Tracheal epithelial cell (primary cell): ENCODE measurements at places on chromosomes 1 and 21. TPM values are rescaled to one million over a fixed set of nuclear protein-coding genes. Genes with fewer than 3 reads are reported as not detected.

TNFRSF14 gene
- 16.0 and 22.7 TPM in 2 replicates for total RNA-seq

DMRTA2 gene
- total RNA-seq: 8.1 and 10.1 TPM in 2 replicates

LSM10 gene
- 8.4 and 8.5 TPM in 2 replicates for total RNA-seq

RASSF5 gene
- 3.1 and 15.3 TPM in 2 replicates for total RNA-seq

MNDA gene
- not detected in 2 replicates for total RNA-seq

NPR1 gene
- total RNA-seq: 0.48 TPM in 1 of 2 replicates, not detected in the other

EPHA10 gene
- 0.24 TPM in 1 of 2 replicates, not detected in the other for total RNA-seq

FCAMR gene
- 0.24 TPM in 1 of 2 replicates, not detected in the other for total RNA-seq

POMGNT1 gene
- 48.4 and 61.0 TPM in 2 replicates for total RNA-seq

C1orf105 gene
- total RNA-seq: not detected in 2 replicates

GREM2 gene
- total RNA-seq: not detected in 2 replicates

KRTAP19-1 gene
- total RNA-seq: 0.24 TPM in 1 of 2 replicates, not detected in the other

CALML6 gene
- total RNA-seq: 0.43 TPM in 1 of 2 replicates, not detected in the other

MPZ gene
- total RNA-seq: 0.21 and 0.24 TPM in 2 replicates

FCRLB gene
- total RNA-seq: 1.7 and 2.6 TPM in 2 replicates

CDC20 gene
- 2.3 and 12.0 TPM in 2 replicates for total RNA-seq

OR6K3 gene
- total RNA-seq: under 0.01 TPM in 1 of 2 replicates, not detected in the other

EVA1C gene
- 6.0 and 25.2 TPM in 2 replicates for total RNA-seq

CR1 gene
- total RNA-seq: not detected in 2 replicates

RGS2 gene
- total RNA-seq: 19.0 and 28.6 TPM in 2 replicates

TMEM63A gene
- 3.9 and 5.3 TPM in 2 replicates for total RNA-seq

MPL gene
- total RNA-seq: not detected in 2 replicates

DRAXIN gene
- total RNA-seq: under 0.01 TPM in 1 of 2 replicates, not detected in the other

CTSS gene
- 1.7 and 19.0 TPM in 2 replicates for total RNA-seq

LEMD1 gene
- 3.6 and 10.4 TPM in 2 replicates for total RNA-seq

MROH9 gene
- not detected in 2 replicates for total RNA-seq
